Activated naive CD4-positive, alpha-beta T cell treated with anti-CD3 and anti-CD28 coated beads for 36 hours (primary cell): ENCODE measurements at places on chromosomes 6 and 20. TPM values are rescaled to one million over a fixed set of nuclear protein-coding genes. Genes with fewer than 3 reads are reported as not detected.
A peak's percentile ranks its signal among the peaks of the same experiment; 100 is the strongest.

DNA sequence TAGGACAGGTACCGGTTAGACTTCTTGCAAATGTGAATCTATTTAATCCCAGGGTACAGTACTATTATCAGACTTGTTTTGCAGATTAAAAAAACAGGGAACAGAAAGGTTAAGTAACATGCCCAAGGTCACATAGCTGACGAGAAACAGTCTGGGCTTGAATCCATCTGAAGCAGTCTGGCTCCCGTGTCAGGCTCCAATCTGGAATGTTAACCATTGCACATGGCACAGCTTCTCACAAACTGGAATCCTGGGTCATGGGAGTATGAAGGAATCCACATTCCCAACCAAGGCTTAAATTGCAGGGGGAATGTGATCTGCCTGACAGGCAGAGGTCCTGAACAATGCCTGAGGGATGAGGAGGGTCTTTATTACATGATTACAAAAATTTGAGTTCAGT lies 187.5 kb upstream of the SPTLC3 start:
- DNase-seq: no peak

DNA sequence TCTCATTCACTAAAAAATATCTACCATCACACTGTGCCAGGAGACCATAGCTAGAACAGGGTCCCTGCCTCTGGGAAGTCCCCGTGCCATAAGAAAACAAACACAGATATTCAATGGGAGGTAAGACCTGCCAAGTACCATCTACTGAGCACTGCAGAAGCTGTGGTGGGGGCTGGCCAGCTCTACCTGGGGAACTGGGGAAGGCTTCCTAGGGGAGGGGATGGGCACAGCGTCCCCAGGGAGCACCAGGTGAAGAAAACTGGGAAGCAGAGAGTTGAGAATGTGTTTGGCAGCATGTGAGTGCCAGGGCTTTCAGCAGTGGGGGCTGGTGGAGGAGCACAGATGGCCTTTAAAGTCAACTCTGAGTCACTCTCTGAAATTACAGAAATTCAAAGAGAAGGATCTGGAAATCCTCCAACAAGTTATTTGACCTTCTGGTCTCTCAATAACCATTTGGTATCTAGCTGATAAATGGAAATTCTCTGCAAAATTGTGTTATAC lies 85.2 kb downstream of the SHLD1 start:
- DNase-seq: peak; percentile 29

DNA sequence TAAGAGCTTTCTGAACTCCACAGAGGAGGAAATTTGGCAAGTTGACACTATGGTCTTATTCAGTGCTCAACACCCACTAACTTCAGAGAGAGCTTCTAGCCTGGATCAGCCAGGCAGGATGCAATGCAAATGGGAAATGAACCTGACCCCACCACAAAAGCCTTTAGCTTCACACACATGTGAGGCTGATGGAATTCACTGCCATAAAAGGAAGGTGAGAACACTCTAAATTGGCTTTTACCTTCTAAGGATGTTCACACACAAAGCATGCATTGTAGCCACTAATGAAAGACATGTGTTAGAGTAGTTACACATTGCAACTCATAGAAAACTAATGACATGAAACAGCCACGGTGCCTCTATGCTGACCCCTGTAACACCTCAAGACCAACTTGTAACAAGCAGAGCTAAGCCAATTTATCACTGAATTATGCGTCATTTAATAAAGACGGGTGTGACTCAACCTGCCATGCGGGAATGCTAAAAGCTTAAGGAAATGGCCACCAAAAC lies 262.1 kb downstream of the HACE1 start:
- DNase-seq: no peak

DNA sequence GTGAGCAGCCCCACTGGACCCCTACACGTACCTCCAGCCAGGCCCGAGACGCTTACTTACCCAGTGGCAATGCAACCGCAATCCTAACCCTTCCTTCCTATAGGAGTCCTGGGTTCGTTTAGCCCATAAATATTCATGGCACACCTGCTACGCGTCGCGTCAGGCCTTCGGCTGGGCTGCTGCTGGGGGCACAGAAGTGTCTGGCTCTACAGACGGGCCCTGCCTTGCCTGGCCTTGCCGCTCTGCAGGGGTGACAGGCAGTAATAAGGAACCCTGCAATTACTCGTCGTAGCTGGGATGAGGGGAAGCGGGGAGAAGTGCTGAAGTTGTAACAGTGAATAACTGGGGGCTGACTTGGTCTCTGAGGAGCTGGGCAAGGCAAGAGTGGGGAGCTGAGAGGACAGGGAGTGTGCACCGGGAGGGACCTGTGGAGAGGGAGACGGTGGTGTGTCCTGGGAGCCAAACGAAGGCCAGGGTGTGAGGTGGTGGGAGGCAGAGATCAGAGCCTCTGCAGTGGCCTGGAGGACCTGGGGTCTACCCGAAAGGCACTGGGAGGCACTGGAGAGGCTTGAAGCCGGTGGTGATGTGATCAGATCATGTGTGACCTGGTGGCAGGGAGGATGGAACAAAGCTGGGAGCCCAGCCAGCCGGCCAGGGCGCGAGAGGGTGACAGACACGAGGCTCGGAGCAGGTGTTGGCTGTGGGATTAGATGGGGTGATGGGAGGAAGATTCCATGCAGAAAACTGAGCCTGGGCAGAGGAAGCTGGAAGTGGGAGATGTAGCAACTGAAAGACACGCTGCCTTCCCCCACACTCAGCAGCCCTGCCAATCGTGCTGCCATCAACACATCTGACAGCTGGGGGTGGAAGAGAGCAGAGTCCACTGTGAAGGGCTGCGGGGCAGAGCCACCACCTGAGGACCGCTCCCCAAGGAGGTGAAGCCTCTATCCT lies 36.4 kb downstream of the PSMG4 start:
- no peak for DNase-seq

- DNase-seq: peak; percentile 43
Measured at GRCh38 chr6:5866547-5867051, 140.1 kb downstream of the NRN1 start.

GRCh38 chr20:47825011-47825762 lies 39.9 kb upstream of the SULF2 start:
- DNase-seq: no peak

DNA sequence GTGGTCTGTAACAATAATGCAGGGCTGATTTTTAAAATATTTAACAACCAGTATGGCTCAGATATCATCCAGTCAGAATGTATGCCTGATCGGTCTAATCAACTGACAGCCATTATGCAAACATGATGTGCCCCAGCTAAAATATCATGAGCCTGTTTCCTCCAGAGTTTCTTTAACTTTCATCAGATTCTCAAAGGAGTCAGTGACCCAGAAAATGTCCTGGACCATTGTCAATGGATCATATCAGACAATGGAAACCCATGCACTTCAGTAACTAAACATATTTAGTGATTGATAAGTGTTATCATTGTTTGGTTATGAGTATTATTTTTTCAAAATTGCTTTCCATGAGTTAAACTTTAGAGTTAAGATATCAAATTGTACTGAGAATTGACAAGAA lies 173.5 kb downstream of the LMBRD1 start:
- DNase-seq: no peak

DNA sequence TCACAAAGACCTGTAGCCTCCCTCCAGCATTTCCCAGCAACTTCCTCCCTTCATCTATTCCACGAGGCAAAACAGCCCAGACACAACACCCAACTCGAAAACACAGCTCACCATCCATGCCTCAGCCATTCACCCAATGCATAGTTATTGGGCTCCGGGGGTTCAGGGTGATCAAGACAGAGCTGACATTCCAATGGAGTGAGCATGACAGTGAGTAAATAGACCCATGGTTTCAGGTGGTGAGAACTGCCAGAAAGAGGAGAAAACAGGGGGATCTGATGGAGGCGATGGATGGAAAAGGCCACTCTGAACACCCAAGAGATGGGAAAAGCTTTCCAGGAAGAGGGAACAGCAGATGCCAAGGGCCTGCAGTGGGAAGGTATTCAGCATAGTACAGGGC lies 5.9 kb downstream of the CASS4 start:
- no peak for DNase-seq

DNA sequence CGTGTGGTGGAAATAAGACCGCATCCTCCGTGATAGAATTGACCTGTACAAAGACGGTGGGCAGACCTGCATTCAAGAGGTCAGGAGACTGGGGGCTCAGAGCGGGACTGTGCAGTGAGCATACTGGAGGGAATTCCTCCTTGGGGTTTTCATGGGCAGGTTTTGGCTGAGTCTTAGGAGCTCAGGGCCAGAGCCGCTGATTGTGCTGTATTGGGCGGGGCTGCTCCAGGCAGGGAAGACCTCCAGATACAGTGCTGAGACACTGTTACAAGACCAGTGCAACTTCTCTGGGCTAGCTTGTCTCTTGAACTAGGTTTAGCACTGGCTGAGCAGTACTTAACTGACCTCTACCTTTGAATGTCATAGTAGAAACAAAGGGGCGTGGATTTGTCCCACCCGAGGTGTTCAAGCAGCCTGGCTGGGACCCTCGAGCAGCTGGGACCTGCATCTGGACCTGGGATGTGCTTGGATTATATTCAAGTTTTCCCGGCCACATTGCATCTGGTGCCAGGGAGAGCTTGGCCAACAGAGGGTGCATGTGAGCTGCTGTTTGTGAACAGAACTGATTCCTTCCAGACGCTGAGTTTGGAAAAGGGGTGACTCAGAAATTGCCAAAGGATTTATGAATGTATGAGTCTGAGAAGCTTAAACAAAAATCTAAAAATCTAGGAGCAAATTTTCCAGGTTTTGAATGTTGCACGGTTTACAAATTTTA lies 33.4 kb upstream of the SLC22A1 start:
- no peak for DNase-seq

- no peak for DNase-seq
Measured at GRCh38 chr6:17485181-17485580, 91.8 kb downstream of the CAP2 start.

GRCh38 chr6:155440398-155441111 lies 15.1 kb downstream of the NOX3 start:
- no peak for DNase-seq

DNA sequence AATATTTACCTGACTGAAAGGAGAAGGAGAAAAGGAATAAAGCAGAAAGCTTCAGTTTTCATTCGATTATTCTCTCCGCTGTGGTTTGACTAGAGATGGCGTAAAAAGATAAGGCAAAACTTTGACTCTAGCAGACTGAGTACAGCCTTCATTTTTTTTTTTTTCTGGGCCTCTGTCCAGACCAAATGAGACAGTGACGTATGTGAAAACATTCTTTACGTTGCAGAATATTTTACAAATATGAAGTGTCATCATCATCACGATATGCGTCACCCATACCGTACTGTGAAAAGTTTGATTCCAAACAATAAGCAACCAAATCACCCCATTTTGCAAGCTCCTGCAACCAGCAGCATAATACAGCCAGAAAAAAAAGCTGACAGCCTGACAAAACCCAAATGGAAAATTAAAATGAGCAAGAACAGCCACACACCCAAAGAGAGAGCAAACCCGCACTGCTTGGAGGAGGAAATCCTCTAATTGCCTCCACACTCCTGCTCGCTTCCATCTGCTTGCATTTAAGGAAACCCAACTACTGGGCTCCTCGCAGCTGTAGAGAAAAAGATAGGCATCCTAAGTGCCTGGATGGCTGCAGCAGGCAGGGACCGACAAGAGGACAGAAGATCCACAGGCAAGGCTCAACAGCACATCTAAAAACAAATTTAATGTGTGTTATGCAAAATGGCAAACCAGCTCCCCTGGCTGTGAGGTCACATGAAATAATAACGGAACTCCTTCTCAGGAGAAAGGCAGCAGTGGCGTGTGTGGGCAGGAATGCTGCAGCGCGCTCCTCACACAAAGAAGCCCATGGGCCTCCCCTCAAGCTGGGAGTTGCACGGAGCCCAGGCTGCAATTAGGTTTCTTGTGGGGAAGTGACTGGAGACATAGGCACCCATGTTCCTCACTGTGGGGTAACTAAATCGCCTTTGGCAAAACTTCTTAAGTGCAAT lies 113.1 kb downstream of the FYN start:
- DNase-seq: peak; percentile 62

- no peak for DNase-seq
Measured at GRCh38 chr6:165926378-165926777, 241.3 kb downstream of the TBXT start.

GRCh38 chr6:150201772-150202329 lies 59.0 kb downstream of the PPP1R14C start:
- no peak for DNase-seq

DNA sequence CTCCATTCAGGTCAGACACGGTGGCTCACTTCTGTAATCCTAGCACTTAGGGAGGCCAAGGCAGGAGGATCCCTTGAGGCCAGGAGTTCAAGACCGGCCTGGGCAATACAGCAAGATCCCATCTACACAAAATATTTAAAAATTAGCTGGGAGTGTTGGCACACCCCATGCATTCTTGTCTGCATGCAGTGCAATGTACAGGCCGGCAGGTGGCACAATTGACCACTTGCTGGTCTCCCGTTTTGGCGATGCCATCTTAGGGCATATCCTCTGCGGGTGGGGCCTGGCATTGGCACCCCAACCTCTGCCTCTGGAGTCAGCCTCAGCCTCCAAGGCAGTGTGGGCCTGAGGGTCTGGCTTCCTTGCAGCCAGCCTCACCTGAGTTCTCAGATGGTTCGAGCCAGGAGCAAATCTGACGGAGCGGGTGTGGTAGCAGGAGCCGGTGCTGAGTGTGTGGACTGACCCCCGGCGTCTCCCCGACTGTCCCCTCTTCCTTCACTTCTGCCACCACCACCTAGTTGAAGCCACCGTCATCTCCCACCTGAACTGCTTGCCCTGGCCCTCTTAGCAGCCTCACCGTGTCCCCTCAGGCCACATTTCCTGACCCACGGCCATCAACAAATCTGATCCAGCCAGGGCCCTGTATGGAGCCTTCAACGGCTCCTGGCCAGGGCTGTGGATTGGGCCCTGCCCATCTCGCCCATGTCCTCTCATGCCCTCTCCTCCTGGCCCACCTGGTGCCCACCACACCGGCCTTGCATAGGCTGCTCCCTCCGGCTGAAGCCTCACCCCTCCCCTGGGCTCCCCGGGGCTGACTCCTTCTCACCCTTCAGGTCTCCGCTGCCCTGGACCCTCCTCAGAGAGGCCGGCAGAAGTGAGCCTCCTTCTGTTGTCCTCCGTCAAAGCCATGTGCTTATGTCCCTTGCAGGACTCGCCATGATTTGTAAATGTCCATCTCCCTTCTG lies 44.0 kb downstream of the EFCAB8 start:
- DNase-seq: peak; percentile 85

DNA sequence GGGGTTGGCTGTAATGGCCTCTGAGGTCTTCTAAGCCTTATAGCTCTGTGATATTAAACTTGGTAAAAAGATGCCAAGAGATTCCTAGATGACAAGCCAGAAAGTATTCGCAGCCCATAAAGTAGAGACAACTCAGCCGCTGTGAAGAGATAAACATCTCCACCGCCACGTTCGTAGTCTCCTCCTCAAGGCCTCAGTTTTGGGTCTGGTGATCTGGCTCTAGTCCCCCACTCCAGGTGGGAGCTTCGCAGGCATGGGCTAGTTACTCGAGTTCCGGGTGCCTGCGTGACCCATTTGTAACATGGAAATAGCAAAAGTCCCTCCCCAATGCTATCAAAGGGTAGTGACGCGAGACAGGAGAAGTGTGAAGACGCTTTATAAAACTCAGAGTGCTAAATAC lies 28.3 kb upstream of the AFDN start:
- DNase-seq: no peak

Gene OR2W1
- total RNA-seq: not detected

Gene AURKA
- total RNA-seq: 121 TPM

Gene LMBRD1
- total RNA-seq: 10.7 TPM

Gene MATN4
- 1.5 TPM for total RNA-seq
